ENCODE measurements at places on chromosomes 7 and 10. TPM values are rescaled to one million over a fixed set of nuclear protein-coding genes. Genes with fewer than 3 reads are reported as not detected.

The RPEL1 gene
- not detected for total RNA-seq

The RSPH10B2 gene
- total RNA-seq, result not detected

The HOXA2 gene
- total RNA-seq, result 0.99 TPM

The ACSL5 gene
- 0.32 TPM for total RNA-seq

The MSS51 gene
- 0.41 TPM for total RNA-seq

The SLC16A12 gene
- not detected for total RNA-seq

The SPAG6 gene
- total RNA-seq, result not detected

The SAP25 gene
- total RNA-seq, result 0.76 TPM

The VWA2 gene
- total RNA-seq, result not detected

The CRYGN gene
- total RNA-seq, result not detected

The METTL27 gene
- 9.8 TPM for total RNA-seq

The ITIH5 gene
- total RNA-seq, result not detected

The FOXP2 gene
- not detected for total RNA-seq

The TEX36 gene
- not detected for total RNA-seq

The TYW1 gene
- total RNA-seq, result 15.9 TPM

The PRLHR gene
- not detected for total RNA-seq

The PDAP1 gene
- total RNA-seq, result 172 TPM

The SDK1 gene
- 0.37 TPM for total RNA-seq

The SEMA3A gene
- 5.7 TPM for total RNA-seq

The NAT16 gene
- total RNA-seq, result 0.06 TPM

The CFAP43 gene
- 0.13 TPM for total RNA-seq

The HOXA10 gene
- total RNA-seq, result 7.5 TPM

The CTAGE4 gene
- not detected for total RNA-seq

The EN2 gene
- 1.0 TPM for total RNA-seq

The SH3PXD2A gene
- 1.7 TPM for total RNA-seq

The CYCS gene
- total RNA-seq, result 315 TPM

The MMD2 gene
- total RNA-seq, result not detected

The OR9A2 gene
- total RNA-seq, result not detected

The CYP3A7 gene
- total RNA-seq, result not detected

The ADIRF gene
- 0.21 TPM for total RNA-seq

The KCP gene
- total RNA-seq, result 0.18 TPM

The ZPBP gene
- total RNA-seq, result not detected

The GOLGA7B gene
- total RNA-seq, result 4.0 TPM

The ATP6V0A4 gene
- total RNA-seq, result 0.22 TPM

The CPA1 gene
- not detected for total RNA-seq

The OGA gene
- 61.6 TPM for total RNA-seq

The PDK4 gene
- 22.0 TPM for total RNA-seq

The IDI2 gene
- total RNA-seq, result not detected

The CFAP46 gene
- 1.1 TPM for total RNA-seq

The GPER1 gene
- total RNA-seq, result 0.89 TPM

The INHBA gene
- 0.82 TPM for total RNA-seq

The HHEX gene
- 12.5 TPM for total RNA-seq

The GIMAP1 gene
- total RNA-seq, result not detected

The PDCD4 gene
- 33.8 TPM for total RNA-seq

The MGAM2 gene
- not detected for total RNA-seq

The PPP1R3A gene
- total RNA-seq, result not detected
